Fibroblast of mammary gland (primary cell): ENCODE measurements at places on chromosomes 11 and 22.

DNA sequence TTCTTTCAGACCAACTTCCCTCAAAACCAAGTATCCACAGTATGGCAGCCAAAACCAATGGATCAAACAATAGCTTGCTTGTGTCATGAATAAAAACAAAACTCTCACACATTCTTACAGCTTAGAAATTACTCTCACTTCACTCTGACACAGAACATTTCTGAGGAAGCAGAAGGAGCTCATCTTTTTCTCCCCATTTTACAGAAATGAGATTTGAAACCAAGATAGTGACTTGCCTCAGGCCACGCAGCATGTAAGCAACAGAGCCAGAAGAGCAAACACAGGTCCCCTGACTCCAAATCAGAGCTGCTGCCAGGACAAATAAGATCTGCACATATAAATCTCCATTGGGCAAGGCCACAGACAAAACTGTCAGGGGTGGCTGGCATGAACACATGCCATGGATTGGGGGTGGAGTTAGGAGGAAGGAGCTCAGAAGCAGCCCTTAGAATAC lies 64.8 kb downstream of the RAB30 start:
- no peak for DNase-seq

GRCh38 chr11:134939905-134940304 lies 527.9 kb upstream of the B3GAT1 start:
- no peak for DNase-seq

GRCh38 chr11:130815956-130816355 lies 100.3 kb downstream of the SNX19 start:
- DNase-seq: no peak

- DNase-seq: peak; percentile 60
Measured at GRCh38 chr11:64996710-64997380, at the start of gene BATF2. Gene BATF2, minus strand, starts transcription at chr11:64996971. Its CDS starts 57 bp downstream, at chr11:64996914.

DNA sequence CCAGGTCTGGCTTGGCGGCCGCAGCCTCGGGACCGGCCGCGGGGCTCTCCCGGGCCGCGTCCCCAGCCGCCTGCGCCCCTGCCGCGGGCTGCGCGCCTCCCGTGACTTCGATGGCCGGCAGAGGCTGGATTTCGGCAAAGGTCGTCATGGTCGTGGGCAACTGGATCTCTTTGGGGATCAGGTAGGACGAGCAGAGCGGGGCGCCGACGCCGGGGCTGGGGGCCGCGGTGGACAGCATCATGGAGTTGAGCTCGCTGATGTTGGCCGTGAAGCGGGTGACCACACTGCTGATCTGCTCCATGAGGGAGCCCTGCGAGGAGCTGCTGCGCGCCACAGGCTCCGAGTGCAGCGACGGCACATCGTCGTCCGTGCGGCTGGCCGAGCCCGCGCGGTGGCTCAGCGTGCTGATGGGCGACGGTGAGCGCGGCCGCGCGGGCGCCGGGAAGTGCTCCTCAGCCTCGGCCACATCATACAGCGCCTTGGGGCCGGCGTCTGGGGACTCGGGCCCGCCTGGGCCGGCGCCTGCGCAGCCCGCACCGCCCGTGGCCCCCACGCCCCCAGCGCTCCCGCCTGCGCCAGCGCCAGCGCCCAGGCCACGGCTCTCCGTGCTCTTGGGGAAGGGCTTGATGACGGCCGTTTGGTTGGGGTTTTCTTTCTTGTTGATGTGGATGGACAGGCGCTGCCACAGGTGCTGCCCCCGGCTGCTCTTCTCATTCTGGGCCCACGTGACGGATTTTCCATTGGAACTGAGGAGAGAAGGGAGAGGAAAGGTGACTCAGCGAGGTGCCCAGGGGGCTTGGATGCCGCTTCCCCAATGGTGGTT lies 171.4 kb upstream of the CTSC start:
- peak; percentile 22 for DNase-seq

DNA sequence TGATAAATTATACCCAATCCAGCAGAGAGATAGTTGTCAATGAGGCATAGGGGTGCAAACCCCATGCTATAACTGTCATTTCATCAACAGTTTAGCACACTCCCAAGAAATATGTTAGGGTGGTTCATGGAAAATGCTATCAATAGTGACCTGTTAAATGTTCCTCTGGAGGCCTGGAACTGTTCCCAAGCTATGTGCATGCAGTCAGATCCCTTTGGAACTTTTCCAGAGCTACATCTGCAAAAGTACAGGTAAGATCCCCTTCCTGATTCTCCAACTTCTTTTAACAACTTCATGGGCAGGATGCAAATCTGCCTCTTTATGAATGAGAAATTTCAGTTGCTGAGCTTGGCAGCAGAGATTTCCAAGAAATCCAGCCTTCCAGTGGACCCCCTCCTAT lies 27.2 kb downstream of the ABTB2 start:
- DNase-seq: no peak

- DNase-seq: no peak
Measured at GRCh38 chr11:117670443-117670842, 126.6 kb downstream of the DSCAML1 start.

- DNase-seq: no peak
Measured at GRCh38 chr11:47961383-47961782, 19.0 kb upstream of the PTPRJ start.

GRCh38 chr11:34626393-34626792 lies 5.5 kb downstream of the EHF start:
- DNase-seq: no peak

DNA sequence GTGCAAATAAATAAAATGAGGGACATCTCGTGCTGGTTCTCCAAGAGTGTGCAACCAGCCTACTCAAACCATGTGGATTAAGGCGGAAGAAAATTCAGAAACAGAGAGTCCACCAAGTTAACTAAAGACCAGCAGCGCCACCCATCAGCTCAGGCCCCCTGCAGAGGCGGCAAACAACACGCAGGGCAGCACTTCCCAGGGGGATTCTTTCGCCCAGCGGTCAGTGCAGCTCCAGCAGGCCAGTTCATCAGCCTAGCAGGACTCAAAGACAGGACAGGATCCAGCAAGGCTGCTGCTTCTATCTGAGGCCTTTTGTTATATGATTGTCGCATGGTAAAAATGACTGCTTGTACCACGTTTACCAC lies 51.7 kb downstream of the PACSIN2 start:
- DNase-seq: no peak

- peak; percentile 96 for DNase-seq
Measured at GRCh38 chr11:19628018-19628417, 84.6 kb upstream of the NAV2 start.

GRCh38 chr11:44748606-44749005 lies 21.8 kb downstream of the TSPAN18 start:
- DNase-seq: no peak

- DNase-seq: no peak
Measured at GRCh38 chr11:113521737-113522517, 46.7 kb upstream of the DRD2 start.

GRCh38 chr22:40960145-40960544 lies 9.0 kb downstream of the RBX1 start:
- DNase-seq: no peak

DNA sequence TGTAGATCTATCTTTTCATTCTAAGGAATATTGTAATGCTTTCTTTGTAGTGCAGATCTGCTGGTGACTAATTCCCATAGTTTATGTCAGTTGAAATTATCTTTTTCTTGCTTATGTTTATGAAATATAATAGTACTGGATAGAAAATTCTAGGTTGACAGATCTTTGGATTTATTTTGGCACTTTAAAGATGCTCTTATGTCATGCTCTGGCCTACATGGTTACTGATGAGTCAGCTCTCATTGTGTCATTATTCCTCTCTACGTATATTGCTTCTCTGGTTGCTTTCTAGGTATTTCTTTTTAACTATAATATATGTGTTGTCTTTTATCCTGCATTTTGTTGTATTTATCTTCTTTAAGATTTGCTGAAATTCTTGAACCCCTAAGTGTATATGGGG lies 955.5 kb upstream of the CHORDC1 start:
- peak; percentile 5 for DNase-seq

- DNase-seq: no peak
Measured at GRCh38 chr11:134862587-134863195, 450.6 kb upstream of the B3GAT1 start.

DNA sequence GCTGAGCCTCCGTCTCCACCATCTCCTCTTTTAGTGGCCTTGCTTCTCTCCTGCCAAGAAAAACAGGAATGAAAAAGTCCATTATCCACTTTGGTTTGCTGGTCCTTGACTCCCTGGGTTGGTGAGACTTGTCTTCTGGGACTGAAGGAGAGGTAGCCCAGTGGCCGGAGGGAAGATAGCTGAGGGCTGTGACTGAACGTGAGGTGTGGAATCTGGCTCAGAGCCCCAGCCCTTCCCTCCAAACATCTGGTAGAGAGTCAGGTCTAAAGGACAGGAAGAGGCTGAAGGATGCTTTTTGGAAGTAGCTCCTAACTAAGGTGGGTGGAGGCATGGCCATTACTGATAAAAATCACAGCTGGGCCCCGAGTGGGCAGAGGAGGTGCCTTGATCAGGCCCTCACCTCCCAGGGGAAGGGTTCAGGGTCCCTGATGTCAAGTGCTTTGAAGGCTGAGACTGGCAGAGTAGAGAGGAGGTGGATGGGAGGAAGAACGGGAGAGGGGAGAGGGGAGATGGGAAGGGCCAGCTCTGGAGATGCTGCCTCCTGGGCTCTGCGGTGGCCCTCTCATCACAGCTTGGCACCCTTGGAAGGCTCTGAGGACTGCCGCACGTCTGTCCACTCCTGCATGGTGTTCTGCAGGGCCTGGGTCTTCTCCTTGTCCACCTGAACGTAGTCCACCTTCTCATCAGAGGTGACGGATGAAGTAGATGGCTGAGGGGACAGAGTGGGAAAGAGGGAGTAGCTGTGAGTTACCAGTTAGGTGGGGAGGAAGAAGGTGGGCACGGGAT lies 30.2 kb downstream of the USP35 start:
- no peak for DNase-seq

DNA sequence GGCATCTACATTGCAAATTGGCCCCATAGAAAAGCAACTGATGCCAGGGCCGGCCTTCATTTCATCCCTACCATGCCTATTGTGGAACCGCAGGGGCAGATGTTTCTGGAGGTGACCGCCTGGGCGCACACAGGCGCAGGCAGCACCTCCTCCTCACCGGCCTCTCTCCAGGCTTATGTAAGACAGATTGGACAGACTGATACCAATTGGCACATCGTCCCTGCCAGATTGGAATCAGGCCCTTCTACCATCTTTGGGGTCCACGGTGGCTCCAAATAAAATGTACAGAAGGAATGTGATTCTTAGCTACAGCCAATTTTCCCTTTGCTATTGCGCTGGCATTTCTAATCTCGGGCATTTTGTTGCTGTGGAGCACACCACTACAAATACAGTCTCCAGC lies 732.6 kb downstream of the NTM start:
- DNase-seq: no peak

- no peak for DNase-seq
Measured at GRCh38 chr22:18973264-18974031, 37.4 kb upstream of the PRODH start.

DNA sequence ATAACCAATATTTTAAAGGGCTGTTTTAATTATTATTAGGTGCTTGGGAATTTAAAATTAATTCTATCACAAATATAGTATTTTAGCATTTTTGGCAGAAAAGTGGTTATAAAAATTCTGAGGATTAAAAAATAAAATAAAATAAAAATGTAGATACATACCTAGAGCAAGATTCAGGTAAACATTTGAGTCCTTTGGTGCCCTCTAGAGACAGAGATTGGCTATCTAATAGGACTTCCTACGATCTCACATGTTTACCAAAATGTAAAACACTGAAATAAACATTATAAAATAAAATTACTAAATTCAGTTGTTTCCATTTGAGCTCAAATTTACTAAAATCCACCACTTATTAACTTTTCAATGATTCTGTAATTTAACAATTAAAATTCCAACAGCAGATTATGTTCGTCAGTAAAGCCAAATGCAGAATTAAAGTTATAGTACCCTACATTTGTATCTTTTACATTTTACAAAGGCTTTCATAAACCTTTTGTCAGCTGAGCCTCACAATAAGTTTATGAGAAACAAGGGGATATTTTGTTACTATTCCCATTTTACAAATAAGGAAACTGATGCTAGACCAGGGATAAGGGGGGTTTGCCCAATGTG lies 27.7 kb downstream of the SLC36A4 start:
- peak; percentile 52 for DNase-seq

DNA sequence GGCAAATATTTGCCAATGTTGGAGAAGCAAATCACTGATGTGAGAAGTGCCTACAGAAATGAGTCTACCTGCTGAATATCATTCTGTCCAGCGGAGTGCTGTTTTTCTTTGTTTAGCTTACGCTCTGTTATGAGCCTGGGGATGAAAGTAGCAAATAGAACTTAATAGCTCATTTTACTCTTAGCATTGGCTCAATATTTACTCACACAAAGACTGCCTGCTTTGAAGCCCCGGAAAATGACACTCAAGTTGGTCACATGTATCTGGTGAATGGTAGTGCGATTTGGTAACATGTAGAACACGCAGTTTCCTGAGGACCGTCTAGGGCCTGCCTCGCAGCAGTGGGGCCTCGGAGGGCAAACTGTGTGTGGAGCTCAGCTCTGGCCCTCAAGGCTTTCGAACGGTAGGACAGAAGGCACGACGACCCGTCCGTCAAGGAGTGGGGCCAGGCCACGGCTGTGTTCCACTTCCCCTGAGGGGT lies 38.9 kb downstream of the TBC1D22A start:
- DNase-seq: no peak

- no peak for DNase-seq
Measured at GRCh38 chr11:6233984-6234386, 451 bp downstream of the FHIP1B start.

DNA sequence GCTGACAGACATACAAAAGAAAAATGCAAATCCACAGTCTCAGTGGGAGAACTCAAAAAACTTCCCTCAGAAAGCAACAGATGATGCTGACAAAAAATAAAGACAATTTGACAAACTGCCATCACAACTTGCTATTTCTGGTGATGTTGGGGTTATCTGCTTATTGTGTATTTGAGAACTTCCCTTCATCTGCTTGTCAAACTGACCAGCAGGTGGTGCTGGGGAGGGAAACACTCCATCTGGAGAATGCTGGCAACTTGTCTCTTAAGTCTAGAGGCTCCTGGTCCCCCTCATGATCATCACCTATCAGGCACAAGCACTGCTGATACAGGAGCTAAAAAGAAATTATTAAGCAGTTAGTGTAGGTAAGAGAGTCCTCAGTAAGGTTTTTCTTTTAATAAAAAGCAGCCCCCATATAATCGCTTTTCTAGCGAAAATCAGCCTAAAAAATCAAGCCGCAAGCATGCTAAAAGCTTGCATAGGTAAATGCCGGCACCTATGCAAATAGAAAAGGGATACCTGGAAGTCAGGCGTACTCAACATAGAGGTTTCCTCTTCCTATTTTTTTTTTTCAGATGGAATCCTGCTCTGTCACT lies 9.8 kb upstream of the FAM111B start:
- DNase-seq: peak; percentile 66
